Inflammatory macrophage treated with lipopolysaccharide for 4 hours (primary cell): ENCODE measurements at places on chromosomes 6 and 20.

DNA sequence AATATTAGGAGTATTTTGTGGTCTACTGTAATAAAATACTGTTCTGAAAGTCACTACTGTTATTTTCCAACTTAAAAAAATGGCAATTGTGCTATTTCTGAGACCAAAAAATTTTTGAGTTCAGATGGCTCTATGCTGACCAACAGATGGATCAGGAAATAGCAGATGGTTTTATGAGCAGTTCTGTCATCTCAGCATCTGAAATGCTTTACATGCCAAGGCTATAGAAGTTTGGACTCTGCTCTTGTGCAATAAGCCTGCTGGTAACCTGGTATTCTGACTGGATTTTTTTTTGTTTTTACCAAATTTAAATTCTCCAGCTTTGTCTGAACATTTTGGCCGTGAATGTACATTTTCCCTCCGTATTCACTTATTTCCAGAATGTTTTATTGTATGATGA is 1127.5 kb downstream of the GRIK2 start:
- no peak for DNase-seq

DNA sequence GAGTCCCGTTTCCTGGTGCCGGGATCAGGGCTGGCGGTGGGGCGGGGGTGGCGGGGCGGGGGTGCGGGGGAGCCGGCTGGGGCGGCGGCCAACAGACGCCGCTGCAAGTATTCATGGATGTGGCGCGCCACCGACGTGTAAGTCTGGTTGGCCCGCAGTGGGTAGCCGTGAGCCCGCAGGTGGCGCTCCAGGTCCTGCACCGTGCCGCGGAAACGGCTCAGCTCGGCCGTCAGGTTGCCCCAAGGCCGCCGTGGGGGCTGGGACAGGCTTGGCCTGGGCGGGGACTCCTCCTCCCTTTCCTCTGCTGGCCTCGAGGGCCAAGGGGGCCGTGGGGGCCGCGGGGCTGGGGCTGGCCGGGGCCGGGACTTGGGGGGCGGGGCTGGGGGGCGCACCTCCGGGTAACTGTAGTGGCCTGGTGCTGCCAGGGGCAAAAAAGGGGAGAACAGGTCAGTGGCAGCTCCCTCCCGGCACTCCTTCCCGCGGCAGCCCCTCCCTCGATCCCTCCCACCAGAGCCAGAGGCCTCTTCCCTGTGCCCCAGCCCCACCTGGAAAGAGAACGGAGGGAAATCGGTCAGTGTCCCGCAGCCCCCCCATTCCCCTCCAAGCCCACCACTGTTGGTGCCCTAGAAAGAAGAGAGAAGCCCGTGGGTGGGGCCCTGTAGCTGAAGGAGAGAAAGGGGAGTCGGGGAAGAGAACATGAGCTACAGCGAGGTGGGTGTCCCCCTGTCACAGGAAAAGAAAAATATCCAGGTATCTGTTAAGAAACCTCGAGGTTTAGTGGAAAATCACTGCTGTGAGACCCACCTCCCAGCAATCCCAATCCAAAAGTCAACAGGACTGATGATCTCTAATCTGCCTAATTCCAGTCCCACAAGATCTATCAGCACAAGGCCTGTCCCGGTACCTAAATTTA is 21.3 kb downstream of the TNXB start:
- DNase-seq, result peak; percentile 14

GRCh38 chr6:71139249-71139648 is 149.4 kb upstream of the OGFRL1 start:
- DNase-seq, result peak; percentile 61

DNA sequence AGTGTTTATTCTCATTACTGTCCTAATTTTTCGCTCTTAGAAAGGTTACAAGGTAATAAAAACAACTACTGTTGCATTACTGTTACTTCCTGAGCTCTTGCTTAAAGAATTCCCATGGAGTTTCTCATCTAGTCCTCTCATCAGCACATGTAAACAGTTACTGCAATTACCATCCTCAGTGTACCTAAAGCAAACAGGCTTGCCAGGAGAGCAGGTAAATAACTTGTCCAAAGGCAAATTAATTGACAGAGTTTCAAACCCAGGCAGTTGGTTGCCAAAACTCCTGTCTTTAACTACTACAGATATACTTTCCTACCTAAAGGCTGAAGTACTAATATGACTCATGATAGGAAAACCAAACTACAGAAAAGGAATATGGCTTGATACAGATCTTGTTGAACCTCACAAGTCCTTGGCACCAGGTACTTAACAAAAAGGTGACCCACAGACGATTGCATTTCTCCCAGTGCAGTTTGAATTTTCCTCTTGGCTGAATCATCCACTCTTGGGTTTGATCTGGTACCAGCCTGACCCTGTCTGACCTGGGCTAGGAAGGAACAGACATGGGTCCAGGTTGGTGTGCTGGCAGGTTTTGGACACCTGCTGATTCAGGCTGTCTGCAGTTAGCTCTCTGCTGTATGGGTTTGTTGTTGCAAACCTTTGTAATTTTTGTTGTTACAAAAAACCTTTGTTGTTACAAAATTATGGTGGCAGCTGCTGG is 153.0 kb downstream of the CFAP61 start:
- DNase-seq, result no peak

DNA sequence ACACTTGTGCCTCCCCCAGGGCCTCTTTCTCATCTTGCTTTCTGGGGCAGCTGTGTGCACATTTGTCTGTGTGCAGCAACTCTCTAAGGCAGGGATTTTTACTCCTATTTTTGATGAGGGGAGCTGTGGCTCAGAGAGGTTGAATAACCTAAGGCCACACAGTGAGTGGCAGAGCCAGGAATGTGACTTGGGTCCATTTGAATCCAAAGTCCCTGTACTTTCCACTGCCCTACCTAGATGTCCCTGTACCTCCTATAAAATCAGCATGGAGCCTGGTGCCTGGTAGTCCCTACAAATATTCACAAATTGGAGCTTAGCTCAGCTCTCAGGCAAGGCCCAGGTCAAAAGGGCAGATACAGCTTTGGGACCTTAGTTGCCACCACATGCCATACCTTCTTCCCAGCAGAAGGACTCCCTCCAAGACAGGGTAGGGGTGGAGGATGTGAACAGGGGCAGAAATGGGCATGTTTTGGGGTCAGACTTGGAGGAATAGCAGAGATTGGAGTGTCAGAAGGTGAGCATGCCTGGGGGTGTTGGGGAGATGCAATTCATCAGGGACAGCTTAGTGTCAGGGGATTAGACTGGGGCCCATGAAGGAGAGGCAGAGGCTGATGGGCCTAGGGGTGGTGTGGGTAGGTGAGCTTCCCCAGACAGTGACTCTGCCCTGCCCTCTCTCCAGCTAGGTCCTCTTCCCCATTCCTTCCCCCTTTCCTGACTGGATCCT is 4.1 kb upstream of the VEGFA start:
- no peak for DNase-seq

DNA sequence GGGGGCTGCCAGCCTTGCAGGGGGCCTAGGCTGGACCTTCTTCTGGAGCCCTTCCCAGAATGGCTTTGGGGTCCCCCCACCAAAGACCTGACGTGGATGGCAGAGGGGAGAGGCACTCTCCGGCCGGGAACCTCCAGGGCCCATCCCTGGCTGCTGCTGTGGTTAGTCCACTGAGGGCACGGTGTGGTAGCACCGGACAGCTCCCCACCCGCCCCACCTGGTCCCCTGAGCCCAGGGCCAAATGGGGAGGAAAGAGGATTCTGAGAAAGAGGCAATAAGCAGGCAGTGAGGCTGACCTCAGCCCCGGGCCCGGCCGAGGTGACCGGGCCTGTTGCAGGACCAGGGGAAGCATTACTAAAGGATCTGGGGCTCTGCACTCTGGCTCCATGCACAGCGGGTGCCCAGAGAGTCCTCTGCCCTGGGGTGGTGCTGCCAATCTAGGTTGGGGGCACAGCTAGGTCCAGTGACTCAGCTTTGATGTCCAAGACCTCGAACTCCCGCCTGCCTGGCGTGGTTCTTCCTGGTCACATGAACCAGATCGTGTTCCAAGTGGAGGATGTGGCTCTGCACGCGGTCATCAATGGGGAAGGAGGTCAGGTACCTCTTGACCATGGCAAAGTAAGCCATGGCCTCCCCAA is 2.2 kb downstream of the CENPB start:
- DNase-seq, result no peak

DNA sequence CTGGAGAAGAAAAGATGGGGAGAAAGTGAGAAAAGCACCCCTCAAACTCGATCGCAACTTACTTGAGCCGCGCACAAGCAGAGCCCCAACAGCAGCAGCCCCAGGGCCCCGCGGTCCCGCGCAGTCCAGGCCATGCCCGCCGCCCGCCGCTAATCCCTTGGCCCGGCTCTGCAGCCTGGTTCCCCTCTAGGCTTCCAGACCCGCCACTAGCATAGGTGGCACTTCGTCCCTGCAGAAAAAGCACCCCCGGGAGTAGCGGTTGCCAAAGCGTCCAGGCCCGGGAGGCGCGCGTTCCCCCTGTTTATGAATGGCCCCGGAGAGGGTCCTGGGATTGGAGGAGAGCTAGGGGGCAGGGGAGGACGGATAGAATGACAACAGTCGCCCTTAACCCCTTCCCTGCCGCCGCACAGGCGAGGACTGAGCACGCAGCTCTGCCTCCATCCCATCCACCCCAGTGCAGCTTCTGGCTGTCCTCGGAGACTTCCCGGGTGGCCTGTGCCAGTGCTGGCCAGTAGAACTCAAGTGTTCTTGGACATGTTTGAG is 19.9 kb downstream of the COL9A1 start:
- DNase-seq, result no peak

- DNase-seq, result no peak
These were observed 73.4 kb downstream of the PRDM1 start for GRCh38 chr6:106159531-106159940.

DNA sequence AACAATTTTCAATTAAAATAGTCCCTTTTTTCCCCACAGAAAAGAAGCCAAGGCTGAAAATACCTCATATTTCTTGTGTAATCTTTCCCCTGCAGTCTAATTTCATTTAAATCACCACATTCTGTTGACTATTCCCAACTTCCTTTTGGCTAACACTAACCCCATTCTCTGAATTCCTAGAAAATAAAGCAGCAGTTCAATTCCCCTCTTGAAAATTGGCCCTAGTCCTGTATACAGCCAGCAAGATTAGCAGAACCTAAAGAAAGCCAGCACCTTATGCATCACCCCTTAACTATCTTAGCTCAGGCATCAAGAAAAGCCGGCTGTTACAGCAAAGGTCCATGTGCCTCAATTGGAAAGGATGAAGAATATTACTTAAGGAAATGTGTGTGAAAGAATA is 69.7 kb downstream of the MDN1 start:
- no peak for DNase-seq

DNA sequence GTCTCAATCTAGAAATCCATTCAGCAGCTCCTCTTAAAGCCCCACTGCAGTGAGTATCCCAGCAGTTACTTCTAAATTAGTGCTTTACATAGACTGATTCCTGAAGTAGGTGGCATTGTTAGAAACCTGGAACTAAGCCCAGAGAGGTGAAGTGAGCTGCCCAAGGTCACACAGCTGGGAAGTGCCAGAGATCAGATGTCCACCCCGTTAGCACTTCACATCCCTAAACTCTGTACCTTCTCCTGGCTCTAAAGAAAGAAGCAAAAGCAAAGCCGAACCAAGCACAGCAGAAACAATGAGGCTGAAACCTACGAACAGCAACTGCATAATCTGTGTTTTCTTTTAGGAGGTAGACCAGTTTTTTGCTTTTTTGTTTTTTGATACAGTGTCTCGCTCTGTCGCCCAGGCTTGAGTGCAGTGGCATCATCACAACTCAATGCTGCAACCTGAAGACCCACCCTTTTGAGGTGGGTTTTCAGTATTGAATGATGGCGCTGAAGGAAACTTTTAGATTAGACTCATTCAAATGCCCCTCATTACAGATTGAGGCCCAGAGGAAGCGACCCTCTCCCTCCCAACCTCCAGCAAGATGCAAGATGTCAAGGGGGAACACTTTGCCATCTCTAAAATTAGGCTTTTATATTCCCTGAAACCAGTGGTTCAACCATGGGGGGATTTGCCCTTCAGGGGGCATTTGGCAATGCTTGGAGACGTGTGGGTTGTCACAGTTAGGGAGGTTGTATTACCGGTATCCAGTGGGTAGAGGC is 3.2 kb upstream of the ZMYND8 start:
- no peak for DNase-seq

DNA sequence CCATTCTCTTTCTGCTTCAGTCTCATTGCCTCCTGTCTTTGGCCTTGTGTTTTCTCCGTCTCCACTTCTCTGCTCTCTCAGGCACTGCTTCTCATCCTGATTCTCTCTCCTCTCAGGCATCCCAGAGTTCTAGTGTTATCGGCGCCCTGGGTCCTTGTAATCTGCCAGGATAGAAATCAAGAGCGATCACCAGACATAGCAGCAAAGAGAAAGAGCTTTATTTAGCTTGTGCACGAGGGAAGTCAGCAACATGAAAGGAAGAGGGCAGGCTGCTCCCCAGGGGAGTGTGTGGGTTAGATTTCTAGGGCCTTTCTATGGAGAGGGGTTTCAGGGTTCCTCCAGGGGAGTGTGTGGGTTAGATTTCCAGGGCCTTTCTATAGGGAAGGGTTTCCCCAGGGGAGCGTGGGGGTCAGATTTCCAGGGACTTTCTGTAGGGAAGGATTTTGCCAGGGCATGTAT is 32.5 kb downstream of the SUN5 start:
- DNase-seq, result no peak

DNA sequence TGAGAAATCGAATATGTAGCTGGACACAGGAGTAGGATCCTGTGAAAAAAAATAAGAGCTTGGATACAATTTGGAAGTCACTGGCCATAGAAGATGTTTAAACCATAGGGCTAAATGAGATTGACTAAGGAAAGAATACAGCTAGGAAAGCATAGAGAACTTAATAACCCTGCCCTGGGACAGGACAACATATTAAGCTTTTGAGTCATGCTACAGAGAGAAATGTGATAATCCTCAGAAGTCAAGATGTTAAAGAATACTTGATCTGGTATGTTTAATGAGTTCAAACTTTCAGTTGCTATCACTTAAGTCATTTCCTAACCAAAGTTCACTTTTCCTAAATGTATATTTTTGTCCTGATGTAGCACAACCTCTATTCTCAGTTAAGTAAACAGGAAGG is 154.6 kb upstream of the TSHZ2 start:
- DNase-seq, result no peak

- no peak for DNase-seq
These were observed 6.9 kb upstream of the CABLES2 start for GRCh38 chr20:62413896-62414481.

GRCh38 chr6:24455061-24455460 is 34.3 kb downstream of the GPLD1 start:
- no peak for DNase-seq

DNA sequence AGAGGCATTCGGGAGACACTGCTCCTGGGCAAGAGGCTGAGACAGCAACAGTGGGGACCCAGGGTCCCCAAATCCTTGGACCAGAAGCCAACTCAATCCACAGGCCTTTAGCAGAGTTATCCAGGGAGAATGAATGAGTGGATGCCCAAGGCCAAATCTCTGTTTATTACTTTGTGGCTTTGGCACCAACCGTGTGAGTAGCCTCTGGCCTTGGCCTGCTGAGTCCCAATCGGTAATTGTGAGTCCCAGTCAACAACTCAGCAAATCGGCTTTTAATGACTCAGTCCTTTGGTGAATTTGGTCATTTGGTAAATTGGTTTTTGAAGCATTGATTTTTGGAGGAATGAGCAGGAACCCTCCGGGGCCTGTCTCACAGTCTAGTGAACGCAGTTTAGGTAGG is 29.1 kb upstream of the ECI2 start:
- no peak for DNase-seq
